Vagina (tissue), 2 donors: ENCODE measurements at places on chromosomes 4 and X.

- no peak for DNase-seq
These were observed 53.1 kb downstream of the ARHGEF38 start for GRCh38 chr4:105605493-105605892.

DNA sequence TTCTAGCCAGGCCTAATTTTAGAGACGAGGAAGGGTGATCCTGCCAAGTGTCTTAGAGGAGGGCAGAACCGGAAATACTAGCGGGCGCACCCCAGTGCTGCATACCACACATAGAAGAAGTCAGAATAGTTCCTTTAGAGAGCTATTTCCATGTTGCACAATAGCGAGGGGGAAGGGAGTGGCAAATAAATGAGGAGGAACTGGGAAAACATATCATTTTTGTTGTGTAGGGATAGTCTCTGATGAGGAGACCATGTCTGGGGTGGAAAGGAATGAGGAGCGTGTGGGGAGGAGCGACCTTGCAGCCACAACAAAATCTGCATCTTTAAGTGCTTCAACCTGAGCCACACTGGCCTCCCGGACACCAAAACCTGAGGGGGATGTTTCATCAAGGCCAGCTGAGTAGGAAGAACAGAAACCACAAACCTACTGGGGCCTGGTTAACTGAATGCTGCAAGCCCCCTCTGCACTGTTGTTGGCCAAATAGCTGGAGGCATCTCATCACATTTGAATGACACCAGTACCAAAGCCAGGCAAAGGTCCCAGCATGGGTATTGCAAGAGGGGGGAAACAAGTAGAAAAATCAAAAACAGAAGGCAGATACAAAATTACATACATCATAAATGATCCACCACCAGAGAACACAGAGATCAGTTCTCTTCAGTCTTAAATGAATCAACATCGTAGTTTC is 26.7 kb upstream of the C1QTNF7 start:
- no peak for DNase-seq

GRCh38 chr4:186445040-186445439 is 110.3 kb downstream of the MTNR1A start:
- DNase-seq: no peak

- DNase-seq: no peak
These were observed 782.5 kb upstream of the INTU start for GRCh38 chr4:126850286-126850685.

- no peak for DNase-seq
These were observed 334.7 kb upstream of the NR3C2 start for GRCh38 chr4:148776941-148777340.

GRCh38 chrX:40094900-40095582 is 2.7 kb downstream of the BCOR start:
- no peak for DNase-seq

GRCh38 chr4:152255437-152255836 is 280.5 kb downstream of the FBXW7 start:
- DNase-seq: no peak

- DNase-seq: no peak
These were observed 108.0 kb downstream of the TMEM131L start for GRCh38 chr4:153573881-153574802.

DNA sequence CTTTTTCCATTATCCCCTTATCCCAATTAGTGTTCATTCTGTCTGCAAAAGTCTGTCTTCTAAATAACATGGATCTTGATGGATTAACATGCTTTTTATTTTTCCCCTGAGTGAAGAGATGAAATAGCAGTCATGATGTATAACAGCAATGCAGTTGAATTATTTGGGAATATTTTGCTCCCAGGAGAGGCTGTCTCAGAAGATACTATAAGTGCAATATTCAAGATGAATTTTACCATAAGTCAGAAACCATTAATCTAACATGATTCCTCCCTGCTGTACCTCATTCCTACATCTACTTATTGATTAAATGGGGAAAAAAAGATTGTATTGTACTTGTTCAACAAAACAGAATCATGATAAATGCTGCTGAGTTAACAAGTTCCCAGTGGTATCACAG is 233.2 kb upstream of the KCNIP4 start:
- no peak for DNase-seq

GRCh38 chr4:151165205-151166000 is 66.0 kb downstream of the RPS3A start:
- DNase-seq: no peak

DNA sequence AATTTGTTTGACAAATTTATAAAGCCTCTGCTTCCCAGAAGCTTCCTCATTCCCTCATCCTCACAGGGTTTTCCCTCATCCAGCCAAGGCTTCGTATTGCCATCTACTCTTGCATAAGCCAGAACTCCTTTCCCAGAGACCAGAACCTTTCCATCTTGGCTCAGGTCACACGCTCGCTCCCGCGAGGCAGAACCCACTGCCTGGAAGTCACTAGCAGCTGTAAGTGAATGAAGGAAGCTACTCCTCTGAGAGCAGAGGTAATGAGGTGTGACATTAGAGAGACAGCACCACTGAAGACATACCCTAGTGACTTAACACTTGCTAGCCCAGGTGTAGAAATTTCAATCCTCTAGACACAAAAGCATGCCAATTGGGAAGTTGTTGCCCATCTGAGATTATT is 52.5 kb downstream of the LHFPL1 start:
- no peak for DNase-seq

DNA sequence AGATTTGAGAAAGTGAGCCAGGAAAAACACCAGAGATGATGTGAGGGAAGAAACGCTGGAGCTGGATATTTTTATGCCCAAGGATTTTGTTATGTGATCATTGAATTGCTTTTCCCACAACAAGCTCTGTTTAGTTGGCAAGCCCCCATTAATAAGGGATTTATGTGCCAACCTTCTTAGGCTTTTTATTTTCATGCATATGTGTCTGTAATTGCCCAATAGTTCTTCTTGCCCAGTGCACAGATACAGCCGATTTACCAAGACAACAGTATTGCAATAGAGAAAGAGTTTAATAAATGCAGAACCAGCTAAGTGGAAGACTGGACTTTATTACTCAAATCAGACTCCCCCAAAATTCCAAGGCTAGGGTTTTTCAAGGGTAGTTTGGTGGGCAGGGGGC is 57.7 kb downstream of the TRIM2 start:
- DNase-seq: no peak

GRCh38 chrX:2336181-2336580 is 164.6 kb downstream of the DHRSX start:
- no peak for DNase-seq

DNA sequence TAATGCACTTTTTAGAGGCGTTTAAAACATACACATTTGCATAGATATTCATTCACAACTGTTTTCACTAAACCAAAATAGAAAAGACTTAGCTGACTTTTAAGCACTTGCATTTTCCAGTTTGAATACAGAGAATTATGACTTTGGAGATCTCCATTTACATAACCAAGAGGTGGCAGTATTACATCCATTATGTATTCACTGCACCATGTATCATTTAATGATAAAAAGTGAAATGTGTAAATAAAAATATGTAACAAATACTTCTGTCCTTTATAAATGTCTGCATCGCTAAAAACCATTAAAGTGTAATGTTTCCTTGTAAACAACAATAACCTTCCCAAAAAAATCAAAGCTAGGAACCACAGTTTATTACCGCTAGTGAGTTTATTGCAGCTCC is 413.2 kb downstream of the FGF13 start:
- no peak for DNase-seq
